ENCODE measurements at places on chromosomes 1 and 21.

- no peak for DNase-seq
Observed at GRCh38 chr1:60847855-60848582, 234.3 kb upstream of the NFIA start.

DNA sequence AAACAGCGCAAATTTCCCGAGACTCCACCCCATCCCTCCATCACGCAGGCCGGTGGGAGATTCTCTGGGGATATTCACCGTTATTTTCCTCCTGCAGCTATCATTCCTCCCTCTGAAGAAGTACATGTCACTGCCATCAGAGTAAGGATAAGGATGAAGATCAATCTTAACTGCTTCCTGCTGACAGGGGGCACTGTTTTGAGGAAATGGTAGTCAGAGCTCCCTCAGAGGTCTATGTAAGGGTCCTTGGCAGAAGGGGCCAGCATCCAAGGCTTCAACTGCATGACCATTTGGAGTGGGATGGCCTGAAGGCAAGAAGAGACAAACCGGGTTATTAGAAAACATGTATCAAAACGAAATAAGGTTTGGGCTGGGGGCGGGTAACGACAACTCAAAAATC, 111.5 kb downstream of the KCNK1 start:
- DNase-seq = no peak

DNA sequence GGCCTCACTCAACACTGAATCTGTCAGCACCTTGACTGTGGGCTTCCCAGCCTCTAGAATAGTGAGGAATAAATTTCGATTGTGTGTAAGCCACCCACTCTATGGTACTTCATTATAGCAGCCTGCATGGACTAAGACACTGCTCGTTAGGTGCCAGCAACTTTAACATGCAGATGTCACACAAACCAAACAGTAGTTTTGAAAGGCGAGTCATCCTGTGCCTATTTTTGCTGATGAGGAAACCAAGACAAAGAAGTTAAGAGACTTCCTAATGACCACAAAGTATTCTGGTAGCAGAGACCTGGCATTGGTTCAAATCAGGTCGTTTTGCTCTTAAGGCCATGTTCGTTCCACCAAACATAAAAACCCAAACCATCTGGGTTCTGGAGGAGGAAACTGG, 42.9 kb downstream of the BATF3 start:
- DNase-seq = no peak

- DNase-seq = no peak
Observed at GRCh38 chr1:109997204-109997866, 12.8 kb downstream of the AHCYL1 start.

DNA sequence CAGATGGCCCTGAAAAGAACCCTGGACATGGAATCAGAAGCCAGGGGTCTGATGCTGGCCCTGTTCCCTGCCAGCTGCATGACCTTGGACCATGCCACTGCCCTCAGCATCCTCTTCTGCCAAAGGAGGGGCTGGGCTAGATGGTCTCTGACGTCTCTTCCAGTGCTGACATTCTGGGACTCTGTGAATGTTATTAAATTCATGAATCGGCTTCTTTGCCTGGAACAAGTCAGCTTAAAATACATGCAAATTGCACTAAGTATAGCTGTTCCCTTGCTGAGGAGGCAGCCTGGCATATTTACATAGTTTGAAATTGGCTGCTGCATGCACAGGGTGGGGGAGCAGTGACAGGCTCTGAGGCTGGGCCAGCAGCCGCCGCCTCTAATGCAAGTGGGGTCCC, 23.8 kb downstream of the KCNA2 start:
- no peak for DNase-seq

DNA sequence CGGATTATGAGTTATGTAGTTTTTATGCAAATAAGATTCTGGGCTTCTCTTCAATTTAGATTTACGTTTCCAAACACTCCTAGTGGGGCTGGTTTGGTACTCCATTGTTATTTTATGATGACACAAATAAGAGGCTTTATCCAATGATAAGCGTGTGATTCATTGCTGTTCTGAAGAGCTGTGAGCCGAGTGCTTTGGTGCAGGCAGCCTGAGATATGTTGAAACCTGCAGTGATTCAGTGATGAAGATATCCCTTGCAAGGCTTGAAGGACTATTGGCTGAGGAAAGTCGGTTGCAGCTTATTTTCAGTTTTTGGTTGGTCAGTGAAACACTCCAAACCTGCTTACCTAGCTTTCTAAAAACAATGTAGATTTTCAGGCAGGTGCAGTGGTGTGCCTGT, 112.2 kb downstream of the RYR2 start:
- DNase-seq = no peak

GRCh38 chr1:76494807-76495206, 372.5 kb upstream of the ST6GALNAC5 start:
- no peak for DNase-seq

GRCh38 chr1:224554620-224555259, 61.4 kb upstream of the CNIH3 start:
- no peak for DNase-seq

- DNase-seq = no peak
Observed at GRCh38 chr1:29383746-29384371, 147.5 kb downstream of the PTPRU start.

DNA sequence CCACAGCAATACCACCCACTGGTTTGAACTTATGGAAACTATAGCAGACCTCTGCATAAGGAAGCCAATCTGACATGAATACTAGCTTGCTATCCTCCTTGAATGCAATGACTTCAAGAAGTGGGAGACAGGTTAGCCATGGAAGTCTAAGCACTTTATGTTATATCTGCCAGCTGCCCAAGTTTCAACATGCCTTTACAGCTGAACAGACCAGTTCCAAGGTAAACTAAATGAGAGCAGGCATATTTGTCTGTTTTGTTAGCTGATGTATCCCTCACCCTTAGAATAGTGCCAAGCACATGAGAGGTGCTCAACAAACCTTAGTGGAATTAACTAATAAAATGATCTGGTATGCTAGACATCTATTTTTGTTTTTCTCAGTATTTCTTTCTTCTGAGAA, 65.1 kb downstream of the ALG14 start:
- no peak for DNase-seq

GRCh38 chr1:16247441-16247840, 10.5 kb upstream of the CPLANE2 start:
- DNase-seq = no peak

- DNase-seq = no peak
Observed at GRCh38 chr1:189538271-189538670, 939.4 kb downstream of the BRINP3 start.

DNA sequence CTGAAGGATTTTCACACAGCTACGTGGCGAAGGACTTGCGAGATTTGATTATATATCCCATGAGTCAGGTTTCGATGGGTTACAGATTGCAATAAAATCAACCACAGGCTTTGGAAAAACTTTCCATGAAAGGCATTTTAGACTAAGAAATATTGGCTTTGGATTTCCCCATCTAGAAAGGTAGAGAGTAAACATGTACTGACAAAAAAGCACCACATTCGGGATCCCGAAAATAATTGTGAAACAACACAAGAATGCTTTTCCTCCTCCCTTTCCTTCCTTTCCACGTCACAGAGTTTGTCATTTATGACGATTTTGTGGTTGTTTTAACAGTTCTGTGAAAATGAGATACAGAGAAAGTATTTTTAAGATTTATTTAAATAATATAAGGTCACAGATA, 38.5 kb downstream of the TGFB2 start:
- DNase-seq = no peak

DNA sequence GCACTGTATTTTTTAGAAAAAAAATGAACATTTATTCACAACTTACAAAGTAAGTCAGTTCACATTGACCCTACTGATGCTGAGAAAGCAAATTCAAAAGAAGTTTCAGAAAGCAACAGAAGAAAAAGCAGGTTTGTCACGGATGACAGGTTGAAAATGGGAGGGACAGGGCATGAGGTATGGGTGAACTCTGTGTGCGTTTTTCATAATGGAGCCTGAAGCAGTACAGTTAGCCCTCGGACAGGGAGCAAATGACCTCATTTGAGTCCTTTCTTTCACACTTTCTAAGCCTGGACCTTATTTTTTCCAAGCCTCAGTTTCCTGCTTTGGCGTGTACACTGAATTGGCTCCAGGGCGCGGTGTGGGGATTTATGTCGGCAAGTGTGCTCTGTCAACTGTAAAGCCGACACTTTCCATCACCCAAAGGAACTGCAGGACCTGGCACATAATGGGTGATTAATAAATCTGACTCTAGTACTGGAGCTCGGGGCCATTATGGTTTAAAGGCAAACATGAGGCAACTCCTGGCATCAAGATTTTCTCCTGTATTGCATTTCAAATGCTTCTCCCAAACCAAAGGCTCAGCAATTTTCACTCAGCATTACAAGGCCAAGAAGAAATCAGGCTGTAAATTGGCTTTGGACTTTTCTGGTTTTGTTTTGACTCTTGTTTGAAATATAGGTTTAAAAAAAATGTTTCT, 345.5 kb upstream of the DUSP10 start:
- no peak for DNase-seq

- DNase-seq = no peak
Observed at GRCh38 chr1:150061632-150062101, 5.9 kb upstream of the VPS45 start.

GRCh38 chr1:203149188-203149840, 21.8 kb downstream of the ADORA1 start:
- DNase-seq = no peak

- no peak for DNase-seq
Observed at GRCh38 chr1:193013707-193014106, 45.5 kb downstream of the UCHL5 start.

DNA sequence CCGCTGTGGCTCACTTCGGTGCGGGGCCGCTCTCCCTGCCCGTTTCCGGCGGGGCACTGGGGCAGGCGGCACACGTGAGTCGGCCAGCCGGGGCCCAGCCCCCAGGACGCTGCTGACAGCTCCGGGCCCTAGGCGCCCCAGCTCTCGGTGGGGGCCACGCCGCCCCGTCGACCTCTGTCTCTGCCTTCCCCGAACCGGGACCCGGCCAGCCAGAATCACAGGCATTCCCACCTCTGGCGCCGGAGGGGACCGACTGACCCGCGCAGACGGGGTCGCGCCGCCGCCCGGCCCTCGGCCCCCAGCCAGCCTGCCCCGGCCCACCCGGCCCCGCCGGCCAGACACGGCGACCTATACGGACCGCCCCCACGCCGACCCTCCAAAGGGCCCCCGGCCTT, 755 bp downstream of the SCMH1 start:
- peak; percentile 67 for DNase-seq

DNA sequence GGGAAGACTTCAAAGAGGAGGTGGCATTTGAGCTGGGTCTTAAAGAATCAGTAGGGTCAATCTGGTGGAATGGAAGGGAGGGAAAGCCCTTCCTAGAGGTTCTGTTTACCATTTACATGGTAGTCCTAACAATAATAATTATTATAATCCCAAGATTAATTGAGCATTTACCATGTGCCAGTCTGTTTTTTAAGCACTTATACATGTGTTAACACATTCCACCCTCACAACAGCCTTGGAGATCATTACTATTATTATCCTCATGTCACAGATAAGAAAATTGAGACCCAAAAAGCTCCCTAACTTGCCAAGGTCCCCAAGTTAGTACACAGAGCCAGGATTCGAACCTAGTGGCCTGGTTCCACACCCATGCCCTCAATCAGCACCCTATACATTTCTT, 10.8 kb downstream of the GLIS1 start:
- no peak for DNase-seq

DNA sequence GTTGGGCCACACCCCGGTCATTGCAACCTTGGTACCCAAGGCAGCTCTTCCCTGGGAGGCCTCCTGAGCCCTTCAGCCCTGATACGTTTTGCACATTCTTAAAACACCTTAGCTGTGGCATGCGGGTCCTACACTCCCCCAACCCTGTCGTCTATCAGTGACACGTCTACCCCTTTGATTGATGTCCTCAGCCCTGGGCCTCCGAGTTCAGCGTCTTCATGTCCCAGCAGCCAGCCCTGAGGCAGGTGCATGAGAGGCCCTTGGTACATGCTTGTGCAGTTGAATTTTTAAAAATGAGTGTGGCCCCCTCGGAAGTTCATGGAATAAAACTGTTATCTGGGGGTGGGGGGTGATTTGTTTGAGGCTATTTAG, 38.9 kb upstream of the ADARB1 start:
- no peak for DNase-seq

- DNase-seq = no peak
Observed at GRCh38 chr1:17527036-17527914, 12.2 kb upstream of the ARHGEF10L start.

- DNase-seq = peak; percentile 16
Observed at GRCh38 chr1:167440345-167440744, 78.0 kb downstream of the CD247 start.

DNA sequence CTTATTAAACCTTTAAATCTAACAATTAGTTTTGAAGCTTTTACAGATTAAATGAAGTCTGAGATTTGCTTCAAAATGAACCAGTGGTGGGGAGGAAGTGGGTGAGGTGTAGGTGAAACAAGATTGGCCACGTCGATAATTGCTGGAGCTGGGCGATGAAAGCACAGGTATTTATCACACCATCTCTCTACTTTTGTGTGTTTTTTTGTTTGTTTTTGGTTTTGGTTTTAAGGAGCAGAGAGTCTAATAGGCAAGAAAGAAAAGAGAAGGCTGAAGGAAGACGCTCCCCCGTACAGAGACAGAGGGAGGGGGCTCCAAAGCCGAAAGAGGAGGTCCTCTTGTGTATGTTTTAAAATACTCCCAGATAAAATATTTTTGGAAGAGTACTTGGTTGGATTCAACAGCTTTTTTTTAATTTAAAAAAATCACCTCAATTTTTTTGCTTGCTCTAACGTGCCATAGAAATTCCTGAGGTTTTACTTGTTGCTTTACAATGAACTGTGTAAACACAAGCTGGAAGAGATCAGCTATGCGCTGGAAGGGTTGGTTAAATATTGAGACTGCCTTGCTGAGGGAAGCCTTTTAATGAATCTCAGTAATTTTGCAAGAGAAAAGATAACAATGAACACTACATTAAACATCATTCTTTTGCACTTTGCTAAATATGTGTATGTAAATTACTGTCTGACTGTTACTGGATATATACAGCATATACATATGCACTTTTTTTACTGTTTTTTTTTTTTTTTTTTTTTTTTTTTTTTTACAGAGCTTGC, 6.7 kb upstream of the LGALS8 start:
- peak; percentile 18 for DNase-seq

- DNase-seq = no peak
Observed at GRCh38 chr1:59438058-59438560, 141.2 kb downstream of the FGGY start.

- no peak for DNase-seq
Observed at GRCh38 chr1:52659851-52660596, 27.1 kb downstream of the SHISAL2A start.

- DNase-seq = no peak
Observed at GRCh38 chr1:228903434-228904071, 168.3 kb downstream of the RHOU start.

DNA sequence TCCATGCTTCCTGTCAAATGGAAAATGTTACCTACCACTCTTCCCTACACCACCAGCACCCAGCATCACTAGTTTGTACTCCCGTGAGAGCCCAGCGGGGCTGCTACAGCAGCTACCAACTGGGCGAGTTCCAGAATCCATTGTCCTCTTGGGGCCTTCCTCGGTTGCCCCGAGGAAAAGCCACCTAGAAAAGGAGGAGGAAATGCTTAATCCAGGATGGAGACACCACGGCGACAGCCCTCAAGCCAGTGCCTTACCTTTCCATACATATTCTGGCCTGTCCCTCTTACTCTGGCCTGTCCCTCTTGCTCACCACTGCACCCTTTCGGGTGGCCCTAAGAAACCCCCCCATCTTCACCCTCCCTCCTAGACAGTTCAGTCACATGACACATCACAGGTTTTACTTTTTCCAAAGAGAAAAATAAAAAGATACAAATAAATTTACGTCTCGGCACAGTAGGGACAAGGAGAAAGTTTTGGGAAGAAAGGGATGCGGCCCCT, 478 bp downstream of the RIT1 start:
- peak; percentile 24 for DNase-seq

GRCh38 chr1:12196641-12197482, 30.1 kb downstream of the TNFRSF1B start:
- no peak for DNase-seq
